Breast epithelium (tissue), 4 donors: ENCODE measurements at places on chromosomes 12 and 14.

DNA sequence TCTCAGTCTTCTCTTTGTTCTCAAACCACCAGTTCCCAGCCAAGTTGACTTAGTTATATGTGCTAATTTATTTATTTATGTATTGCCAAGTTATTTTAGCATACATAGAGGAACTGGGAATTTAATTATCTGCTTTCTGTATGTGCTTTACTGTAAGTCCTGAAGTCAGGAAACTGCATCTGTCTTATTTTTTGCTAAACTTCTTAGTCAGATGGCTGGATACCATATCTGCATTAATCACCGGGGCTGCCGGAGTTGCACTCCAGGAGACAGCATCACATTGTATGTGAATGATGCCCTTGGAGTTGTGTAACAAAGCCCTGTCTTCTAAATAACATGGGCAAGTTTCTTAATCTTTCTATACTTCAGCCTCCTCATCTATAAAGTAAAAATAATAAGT is 96.2 kb downstream of the MON2 start:
- DNase-seq: no peak

- DNase-seq: no peak
These were observed 138.2 kb downstream of the SRGAP1 start for GRCh38 chr12:63982604-63983295.

GRCh38 chr12:98332642-98333041 is 182.7 kb upstream of the TMPO start:
- DNase-seq: no peak

DNA sequence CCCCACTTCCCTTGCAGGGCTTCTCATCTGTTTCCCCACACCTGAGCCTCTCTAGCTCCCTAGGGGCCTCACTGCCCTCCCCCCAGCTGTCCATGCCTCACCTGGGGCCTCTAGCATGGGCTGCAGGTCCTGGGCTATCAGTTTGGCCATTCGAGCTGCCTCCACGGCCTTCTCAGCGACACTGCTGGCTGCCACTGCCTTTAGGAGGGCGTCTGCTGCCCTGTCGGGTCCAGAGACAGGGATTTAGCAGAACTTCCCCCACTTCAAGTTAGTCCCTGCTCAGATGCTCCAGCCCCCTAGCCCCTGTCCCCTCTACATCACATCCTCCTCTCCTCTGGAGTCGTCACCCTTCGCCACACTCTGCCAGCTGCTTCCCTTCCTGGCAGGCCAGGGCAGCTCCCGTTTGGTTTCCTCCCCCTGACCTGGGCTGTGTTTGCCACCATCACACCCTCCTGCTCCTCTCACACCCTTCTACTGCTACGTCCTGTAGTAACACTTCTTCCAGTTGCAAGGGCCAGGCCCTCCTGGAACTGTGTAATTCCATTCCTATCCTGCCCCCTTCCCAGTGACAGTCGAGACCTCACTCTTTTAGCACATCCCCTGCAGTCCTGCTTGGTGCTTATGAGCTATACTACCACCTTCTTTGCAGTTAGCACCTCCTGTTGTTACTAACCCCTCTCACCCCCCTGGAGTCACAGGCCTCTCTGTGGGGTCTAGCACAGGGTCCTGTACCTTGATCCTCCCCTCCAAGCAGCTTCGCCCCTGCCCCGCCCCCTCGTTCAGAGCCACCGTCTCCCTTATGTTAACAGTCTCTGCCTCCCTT is 4.3 kb upstream of the AP1G2 start:
- DNase-seq: no peak

DNA sequence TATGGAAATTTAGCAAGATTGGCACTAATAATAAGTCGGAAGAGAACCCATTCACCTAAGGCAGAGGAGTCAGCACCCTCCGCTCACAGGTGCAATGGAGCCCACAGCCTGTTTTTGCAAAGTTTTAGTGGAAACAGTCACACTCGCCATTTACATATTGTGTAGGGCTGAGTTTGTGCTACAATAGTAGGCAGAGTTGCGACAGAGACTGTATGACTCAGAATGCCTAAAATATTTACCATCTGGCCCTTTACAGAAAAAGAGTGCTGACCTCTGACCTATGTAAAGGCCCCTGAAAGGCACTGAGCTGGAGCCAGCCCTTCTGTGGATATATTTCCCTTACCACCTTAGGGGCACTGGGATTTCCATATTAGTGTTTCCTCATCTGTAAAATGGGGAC is 79.0 kb downstream of the PRIMA1 start:
- no peak for DNase-seq

GRCh38 chr12:102781117-102781516 is 135.9 kb downstream of the PAH start:
- no peak for DNase-seq

GRCh38 chr12:100229036-100229635 is 28.5 kb downstream of the ACTR6 start:
- no peak for DNase-seq

GRCh38 chr12:39586816-39587215 is 32.8 kb downstream of the ABCD2 start:
- DNase-seq: no peak

GRCh38 chr14:74961238-74961911 is 6.0 kb upstream of the PGF start:
- DNase-seq: no peak

- DNase-seq: peak; percentile 63
These were observed 885 bp upstream of the PALS1 start for GRCh38 chr14:67240168-67240932.

DNA sequence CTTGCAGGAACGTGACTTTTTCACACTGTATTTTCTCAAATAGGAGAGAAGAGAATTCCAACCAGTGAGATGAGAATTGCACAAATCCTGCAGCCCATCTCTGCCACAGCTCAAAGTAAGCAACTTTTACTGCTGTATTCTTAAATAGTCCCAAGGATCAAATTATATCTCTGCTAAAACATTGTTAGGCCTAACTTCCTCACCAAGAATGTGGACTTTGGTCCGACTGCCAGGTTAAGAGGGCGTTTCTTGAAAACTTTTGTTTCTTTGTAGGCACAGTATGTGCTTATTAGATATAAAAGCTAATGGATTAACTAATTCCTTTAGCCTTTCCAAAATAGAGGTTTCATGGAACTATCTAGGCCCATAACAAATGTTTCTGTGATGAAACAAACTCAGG is 61.4 kb upstream of the IFNG-AS1 start:
- no peak for DNase-seq

DNA sequence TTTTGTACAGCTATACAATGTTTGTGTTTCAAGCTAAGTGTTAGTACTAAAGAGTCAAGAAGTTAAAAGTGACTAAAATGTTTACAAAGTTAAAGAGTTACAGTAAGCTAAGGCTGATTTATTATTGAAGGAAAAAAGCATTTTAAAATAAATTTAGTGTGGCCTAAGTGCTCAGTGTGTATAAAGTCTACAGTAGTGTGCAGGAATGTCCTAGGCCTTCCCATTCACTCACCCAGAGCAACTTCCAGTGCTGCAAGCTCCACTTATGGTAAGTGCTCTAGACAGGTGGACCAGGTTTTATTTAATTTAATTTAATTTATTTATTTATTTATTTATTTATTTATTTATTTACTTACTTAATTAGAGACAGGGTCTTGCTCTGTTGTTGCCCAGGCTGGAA is 19.6 kb downstream of the DLK1 start:
- DNase-seq: no peak

- no peak for DNase-seq
These were observed 241.0 kb upstream of the NPAS3 start for GRCh38 chr14:32697704-32698103.

DNA sequence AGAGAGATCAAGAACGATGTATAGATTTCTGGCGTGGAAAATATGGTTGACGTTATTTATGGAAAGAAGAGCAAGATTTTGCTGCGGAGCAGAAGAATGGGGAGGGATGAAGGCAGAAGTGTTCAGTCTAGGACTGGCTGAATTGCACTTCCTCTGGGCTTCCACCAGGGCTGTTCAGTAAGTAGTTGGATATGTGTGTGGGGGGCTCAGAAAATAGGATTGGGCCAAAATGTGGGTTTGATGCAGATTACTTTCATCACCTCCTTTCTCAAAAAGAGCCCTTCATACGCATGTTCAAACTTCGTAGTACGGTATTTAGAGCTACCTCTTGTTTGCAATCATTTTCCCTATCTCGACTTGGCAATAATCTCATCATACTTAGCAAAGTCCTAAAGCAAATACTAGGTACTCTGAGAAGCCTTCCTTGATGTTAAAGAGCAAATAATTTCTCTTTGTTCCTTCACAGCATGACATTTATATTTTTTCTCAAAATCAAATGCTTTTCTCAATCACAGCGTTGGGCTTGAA is 349.4 kb downstream of the NELL2 start:
- no peak for DNase-seq

GRCh38 chr12:3832738-3833137 is 40.5 kb downstream of the PARP11 start:
- no peak for DNase-seq

GRCh38 chr14:22384167-22384549 is 204.9 kb downstream of the DAD1 start:
- no peak for DNase-seq

- DNase-seq: no peak
These were observed 5.1 kb downstream of the ARHGDIB start for GRCh38 chr12:14956024-14956891.
